ENCODE measurements at places on chromosomes 6 and 20.

GRCh38 chr6:148203970-148204369 is 138.7 kb upstream of the SASH1 start:
- DNase-seq, result peak; percentile 88

- peak; percentile 77 for DNase-seq
Measured at GRCh38 chr6:131792091-131792496, 15.7 kb upstream of the ENPP1 start.

DNA sequence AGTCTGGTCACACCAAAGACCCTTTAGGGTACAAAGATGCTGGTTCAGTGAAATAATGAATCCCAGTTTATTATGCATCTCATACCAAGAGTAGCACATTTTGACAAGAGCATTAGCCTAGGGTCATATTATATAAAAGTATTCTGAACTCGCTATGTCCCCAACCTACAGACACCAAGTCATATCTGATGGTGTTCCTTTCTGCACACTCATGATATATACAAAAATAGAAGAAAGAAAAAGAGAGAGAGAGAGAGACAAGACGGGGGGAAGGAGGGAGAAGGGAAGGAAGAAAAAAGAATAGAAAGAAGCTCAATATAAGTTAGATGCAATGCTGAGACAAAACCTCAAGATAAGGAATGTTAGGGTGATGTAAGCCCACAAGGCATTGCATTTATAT is 131.1 kb downstream of the DST start:
- no peak for DNase-seq

DNA sequence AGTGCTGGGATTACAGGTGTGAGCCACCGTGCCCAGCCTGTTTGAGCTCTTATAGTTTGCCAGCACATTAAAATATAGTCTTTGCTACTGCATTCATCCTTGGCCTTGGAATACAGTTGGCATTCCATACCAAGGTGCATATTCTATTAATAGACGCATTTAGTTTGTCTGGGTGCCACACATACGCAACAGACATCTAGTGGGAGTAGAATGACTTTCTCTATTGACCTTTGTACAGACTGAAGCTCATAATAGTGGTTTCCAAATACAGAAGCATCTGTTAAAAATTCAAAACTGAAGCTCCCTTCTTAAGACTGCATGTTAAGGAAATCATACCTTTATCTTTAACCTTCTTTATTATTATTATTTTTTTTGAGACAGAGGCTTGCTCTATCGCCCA is 46.7 kb upstream of the FNDC1 start:
- DNase-seq, result no peak

- peak; percentile 95 for DNase-seq
Measured at GRCh38 chr6:131954775-131955107, 3.6 kb upstream of the CCN2 start.

GRCh38 chr6:75492386-75493153 is 1.0 kb downstream of the FILIP1 start:
- DNase-seq, result no peak

GRCh38 chr20:57856658-57857057 is 146.8 kb upstream of the PMEPA1 start:
- DNase-seq, result no peak

GRCh38 chr6:53671111-53671510 is 5.6 kb upstream of the KLHL31 start:
- peak; percentile 17 for DNase-seq

- no peak for DNase-seq
Measured at GRCh38 chr6:44495036-44495901, 107.8 kb downstream of the CDC5L start.

DNA sequence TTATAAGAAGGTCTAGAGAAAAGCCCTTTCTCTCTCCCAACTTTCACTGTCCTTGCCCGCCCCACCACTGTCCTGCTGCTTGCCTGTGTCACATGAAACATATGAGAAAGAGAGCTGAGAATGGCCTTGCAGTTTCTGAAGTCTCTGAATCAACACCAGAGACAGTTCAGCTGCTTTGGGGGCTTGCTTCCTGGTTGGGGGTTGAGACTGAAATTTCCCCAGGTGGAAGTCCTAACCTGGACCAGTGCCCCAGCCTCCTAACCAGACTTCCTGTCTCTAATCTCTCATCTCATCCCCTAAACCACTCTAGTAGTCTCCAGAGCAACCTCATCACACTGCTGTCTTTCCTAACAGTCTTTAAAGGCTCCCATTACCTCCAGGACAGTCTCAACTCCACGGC is 10.7 kb downstream of the TRAM2 start:
- no peak for DNase-seq

- DNase-seq, result peak; percentile 80
Measured at GRCh38 chr20:973785-974194, 28.3 kb downstream of the RSPO4 start.

GRCh38 chr6:35260591-35261570 is 1.3 kb downstream of the ZNF76 start:
- DNase-seq, result no peak

DNA sequence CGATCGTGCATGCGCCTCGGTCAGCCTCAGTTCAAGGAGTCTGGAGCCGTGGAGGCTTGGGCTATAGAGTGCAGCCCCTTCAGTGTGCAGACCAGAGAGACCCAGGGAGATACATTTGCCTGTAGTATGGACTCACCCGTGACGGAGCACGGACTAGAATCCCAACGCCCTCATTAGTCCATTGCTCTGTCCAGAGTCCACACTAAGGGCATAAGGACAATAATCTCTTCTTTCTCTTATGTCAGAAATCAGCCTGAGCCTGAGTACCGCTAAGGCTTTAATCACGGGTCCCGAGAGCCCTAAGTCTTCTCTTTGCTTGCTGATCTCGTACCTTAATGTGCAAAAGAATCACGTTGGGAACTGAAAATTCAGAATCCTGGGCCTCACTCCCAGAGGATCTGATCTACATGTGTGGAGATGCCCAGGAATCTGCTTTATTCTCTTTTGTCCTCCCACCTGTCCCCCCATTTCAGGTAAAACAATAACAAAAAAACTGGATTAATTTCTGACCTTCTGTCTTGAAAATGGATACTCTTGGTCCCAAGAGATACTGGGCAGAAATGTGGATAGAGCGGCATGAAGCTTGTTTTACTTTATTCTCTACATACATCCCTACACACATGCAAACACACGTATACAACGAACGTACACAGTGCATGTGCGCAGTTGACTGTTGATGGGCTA is 671 bp downstream of the BPHL start:
- DNase-seq, result peak; percentile 48
